Muscle of leg (tissue), 16 donors: ENCODE measurements at places on chromosomes 1 and 21. TPM values are rescaled to one million over a fixed set of nuclear protein-coding genes. Genes with fewer than 3 reads are reported as not detected.

DNA sequence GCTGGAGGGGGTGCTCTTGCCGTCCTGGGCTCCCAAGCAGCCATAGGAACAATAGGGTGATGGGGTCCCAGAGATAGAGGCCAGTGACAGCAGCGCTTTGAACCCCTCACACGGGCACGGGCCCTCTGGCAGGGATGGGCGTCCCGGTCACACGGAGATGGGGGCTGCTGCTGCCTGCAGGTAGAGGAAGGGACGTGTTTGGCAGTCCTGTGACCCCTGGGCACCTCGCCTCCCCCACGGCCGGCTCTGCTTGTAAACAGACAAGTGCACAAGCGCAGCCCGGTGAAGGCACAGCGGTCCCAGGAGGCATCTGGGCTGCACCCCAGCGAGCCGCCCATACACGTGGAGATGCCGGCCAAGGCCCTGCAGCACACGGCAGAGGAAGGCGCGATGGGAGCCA lies 36.5 kb upstream of the PDE9A start:
- DNase-seq = no peak

DNA sequence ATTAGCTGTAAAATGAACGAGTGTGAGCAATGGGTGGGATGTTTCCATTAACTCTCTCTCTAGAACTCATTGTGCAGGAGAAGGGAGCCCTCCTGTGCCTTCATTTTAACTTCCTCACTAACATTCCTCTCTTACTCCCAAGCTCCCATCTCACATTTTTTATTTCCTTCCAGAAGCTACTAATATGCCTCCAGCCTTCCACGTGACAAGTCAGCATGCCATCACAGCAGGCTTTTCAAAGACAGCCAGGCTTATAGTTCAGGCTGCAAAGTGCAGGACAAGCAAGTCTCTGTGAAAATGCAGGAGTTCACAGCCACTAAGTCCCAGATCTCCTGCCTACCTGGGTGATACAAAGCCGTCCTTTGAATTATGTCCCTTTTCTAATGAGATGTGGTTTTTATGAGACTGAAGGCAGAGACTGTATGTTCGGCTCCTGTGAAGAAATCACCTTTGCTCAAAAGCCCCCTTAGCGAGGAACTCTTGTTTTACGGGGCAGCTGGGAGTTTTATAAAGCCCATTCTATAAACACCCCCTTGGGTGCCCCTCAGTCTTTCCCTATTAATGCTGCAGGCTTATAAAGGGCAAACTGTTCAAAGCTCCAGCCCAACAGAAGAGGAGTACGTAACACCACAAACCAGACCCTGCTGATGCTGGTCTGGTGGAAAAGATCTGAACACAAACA lies 14.8 kb upstream of the ANGPTL7 start:
- DNase-seq = peak; percentile 76

DNA sequence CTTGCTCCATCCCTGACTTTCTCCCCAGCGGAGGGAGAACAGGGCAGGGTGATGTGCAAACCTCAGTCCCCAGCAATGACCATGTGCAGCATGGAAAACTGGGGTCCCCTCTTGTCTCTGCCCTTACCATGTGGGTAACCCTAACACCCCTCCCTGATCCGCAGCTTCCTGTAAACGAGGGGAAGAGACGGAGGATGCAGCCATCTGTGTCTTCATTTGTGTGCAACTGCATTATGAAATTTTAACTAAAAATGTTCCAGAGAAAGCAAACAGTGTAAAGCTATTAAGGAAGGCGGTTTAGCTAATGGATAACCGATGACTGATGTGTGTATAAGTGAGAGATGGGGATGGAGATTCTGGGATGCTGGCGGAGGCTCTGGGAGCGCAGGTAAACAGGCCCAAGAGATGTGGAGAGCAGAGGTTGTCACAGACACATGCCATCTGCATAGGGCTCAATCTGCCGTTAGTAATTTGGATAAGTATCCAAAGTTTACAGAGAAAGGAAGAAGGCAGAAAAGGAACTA lies 206.6 kb downstream of the DSCAM start:
- no peak for DNase-seq

DNA sequence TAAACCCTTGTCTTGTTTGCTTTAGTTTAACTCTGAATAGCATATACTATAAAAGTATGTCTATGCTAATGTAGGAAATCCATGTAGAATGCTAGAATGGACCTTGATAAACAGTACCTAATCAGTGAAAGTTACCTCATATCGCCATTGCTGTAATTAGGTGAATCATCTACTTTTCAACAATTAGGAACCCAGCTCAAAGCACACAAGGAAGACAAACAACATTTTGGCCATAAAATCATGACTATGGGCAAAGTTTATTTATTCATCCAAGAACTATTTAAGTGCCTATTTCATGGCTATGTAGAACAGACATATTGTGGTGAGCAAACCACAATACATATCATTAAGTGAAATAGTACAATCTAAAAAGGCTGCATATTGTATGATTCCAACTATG lies 1043.2 kb downstream of the BRINP3 start:
- no peak for DNase-seq

Gene LCE3A
- polyA plus RNA-seq = not detected
